ENCODE measurements at places on chromosomes 1 and 21.

DNA sequence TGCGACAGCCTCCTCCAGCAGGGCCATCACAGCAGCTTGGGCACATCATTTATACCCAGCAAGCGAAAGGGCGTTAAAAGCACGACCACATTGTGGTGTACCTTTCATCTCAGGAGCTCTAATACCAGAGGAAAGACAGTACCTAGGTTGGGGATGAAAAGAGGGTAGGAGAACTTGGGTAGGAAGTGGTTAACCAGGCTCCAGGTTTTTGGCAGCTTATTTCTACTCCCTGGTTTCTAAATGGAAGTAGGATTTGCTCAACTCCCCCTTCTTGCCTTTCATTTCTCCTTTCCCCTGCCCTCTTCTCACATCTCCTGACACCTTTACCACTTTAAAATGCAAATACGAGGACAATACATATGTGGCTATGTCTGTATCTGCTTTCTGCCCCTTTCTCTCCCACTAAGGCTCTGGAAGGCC is 30.2 kb downstream of the FAM177B start:
- no peak for DNase-seq

- no peak for DNase-seq
Observed at GRCh38 chr1:184359909-184360308, 26.9 kb upstream of the C1orf21 start.

DNA sequence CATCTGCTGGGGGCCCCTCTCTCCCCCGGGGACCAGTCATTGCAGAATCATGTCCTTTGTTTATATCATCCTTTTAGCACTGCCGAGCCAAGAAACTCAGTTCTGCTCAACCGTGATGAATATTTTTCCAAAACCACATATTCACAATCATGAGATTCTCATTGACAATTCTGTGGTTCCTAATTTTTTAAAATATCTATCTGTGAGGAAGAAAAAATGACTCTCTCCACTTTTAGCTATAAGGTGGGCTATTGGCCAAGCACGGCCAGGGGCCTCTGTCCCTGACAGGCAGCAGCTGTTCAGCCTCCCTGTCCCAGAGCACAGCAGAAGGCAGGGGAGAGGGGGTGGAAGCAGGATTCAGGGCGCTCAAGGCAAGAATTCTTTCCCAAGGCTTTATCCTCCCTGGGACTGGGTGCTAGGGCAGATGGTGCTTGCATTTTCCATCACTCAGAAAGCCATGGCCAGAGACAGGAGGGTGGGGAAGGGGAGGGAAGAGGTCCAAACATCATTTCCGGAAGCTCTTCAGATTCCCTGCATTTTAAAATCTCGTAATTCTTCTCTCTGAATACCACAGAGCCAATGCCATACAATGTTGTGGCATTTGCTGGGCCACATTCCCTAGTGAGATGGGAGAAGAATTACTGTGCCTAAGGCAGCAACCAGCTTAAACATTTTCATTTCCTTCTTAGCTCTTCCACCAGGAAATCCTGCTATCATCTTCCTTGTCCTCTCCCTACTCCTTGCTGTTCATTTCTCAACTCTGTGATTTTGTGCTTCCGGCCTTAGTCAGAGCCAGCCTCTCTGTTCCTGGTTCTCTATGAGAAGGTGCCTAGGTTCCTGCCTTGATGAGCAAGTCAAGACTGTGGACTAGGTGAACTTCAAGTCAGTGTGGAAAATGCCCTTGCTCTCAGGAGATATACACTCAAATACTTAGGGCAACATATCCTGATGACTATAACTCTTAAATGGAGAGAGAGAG is 60.3 kb downstream of the KCNJ6 start:
- DNase-seq, result peak; percentile 22

DNA sequence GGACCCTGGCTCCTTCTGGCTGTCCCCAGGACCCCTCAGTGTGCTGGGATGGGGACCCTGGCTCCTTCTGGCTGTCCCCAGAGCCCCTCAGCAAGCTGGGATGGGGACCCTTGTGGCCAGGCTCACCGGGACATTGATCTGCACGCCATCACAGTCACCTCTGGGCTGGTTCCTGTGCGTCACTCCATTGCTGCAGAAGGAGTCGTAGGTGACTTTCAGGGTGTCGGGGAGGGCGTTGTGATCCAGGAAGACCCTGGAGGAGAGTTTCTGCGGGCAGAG is 19.7 kb upstream of the PTTG1IP start:
- DNase-seq, result no peak

- DNase-seq, result no peak
Observed at GRCh38 chr1:174324939-174325338, 122.8 kb upstream of the GPR52 start.
